ENCODE measurements at places on chromosomes 11 and 22.

DNA sequence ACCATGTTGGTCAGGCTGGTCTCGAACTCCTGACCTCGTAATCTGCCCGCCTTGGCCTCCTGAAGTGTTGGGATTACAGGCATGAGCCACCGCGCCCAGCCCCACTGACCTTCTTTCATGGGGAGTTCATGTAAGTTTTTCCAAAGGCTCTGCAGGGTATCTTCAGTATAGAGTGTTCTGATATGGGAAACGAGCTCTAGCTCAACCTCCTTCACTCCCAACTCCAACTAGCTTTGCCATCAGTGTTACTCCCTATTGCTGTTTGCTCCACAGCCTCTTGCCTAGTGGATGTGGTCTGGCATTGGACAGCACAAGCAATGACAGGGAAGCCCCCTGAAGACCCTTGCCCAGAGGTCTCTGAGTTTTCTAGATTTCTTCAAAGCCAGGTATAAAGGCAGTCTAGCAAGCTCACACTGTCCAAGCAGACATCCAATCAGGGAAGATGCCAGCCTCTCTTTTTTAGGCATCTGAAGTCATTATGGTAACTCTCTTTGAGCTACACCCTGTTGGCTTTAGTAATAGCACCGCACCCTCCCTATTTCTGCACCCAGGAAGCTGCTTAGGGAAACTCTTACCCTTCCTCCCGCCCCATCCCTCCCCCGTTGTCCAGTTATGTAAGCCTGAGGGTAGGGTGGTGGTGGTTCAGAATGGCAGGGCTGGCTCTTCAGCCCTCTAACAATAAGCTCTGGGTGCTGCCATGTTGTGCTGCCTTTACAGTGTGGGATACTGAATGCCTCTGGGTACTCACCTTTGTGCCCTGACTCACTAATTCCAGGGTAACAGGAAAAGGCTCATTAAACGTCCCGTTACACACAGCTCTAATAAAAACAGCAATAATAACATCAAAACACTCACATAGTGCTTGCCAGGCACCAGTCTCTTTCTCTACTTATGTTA lies 41.4 kb upstream of the CLDN5 start:
- no peak for DNase-seq

DNA sequence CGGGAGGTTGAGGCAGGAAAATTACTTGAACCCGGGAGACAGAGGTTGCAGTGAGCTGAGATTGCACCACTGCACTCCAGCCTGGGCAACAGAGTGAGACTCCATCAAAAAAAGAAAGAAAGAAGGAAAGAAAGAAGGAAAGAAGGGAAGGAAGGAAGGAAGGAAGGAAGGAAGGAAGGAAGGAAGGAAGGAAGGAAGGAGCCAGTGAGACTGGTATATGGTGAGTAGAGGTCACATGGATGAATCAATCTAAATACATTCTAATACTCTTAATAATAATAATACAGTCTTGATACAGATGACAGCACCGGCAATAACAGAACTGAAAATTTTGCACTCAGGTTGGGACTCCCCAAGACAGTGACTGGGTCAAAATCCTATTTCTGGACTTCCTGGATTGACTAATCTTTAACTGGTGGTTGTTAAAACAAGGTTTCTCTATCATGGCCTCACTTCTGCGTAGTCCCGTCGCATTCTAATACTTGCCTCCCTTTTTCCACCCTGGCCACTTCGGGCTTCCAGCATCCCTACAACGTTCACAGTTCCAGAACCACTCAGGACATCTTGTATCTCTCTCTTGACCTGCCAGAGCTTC lies 53.5 kb upstream of the EIF3M start:
- DNase-seq: no peak

GRCh38 chr11:3609416-3610265 lies 32.2 kb downstream of the ART5 start:
- DNase-seq: peak; percentile 48

- no peak for DNase-seq
Observed at GRCh38 chr11:33211153-33211552, 46.0 kb upstream of the HIPK3 start.

GRCh38 chr22:44026630-44027511 lies 2.8 kb downstream of the PARVB start:
- peak; percentile 85 for DNase-seq

GRCh38 chr22:40638261-40638660 lies 1.7 kb upstream of the MRTFA start:
- no peak for DNase-seq

- DNase-seq: no peak
Observed at GRCh38 chr11:19160847-19161246, 40.9 kb downstream of the CSRP3 start.

- DNase-seq: no peak
Observed at GRCh38 chr11:95863486-95864140, 60.3 kb downstream of the MTMR2 start.

DNA sequence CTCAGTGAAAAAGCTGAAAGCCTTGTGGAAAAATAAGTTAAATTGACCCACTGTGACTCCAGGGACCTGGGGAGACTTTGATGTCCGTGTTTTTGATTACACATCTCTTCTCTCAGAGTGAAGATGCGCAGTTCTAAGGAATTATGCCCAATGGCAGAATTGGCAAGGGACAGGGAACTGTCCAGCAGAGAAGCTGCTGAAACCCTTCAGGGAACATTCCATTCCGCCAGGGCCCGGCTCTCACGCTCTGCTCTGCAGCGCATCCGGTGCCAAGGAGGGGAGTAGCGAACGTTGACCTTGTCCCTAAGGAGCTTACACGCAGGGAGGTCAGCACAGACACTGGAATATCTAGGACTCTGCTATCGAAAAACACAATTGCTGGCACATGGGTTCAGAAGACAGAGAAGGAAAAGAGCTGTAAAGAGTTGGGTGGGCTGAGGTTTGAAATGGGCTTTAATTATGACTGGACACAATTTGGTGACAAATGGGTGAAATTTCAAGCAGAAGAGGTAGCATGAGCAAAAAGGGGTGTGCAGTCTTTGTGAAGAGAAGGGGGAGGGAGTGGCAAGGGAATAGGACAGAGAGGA lies 64.5 kb upstream of the B3GAT1 start:
- DNase-seq: no peak

GRCh38 chr11:118042796-118043195 lies 34.1 kb upstream of the TMPRSS4 start:
- no peak for DNase-seq

DNA sequence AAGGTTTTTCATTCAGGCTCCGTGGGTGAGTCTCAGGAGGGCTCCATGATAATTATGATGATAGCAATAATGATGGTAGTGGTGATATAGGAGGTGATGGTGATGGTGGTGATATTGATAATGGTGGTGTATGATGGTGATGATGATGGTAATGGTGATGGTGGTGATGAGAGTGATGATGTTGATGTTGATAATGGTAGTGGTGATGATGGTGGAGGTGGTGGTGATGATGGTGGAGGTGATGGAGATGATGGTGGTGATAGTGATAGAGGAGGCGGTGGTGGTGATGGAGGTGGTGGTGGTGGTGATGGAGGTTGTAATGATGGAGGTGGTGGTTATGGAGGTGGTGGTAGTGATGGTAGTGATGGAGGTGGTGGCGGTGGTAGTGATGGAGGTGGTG lies 79.4 kb downstream of the MPPED1 start:
- DNase-seq: no peak

DNA sequence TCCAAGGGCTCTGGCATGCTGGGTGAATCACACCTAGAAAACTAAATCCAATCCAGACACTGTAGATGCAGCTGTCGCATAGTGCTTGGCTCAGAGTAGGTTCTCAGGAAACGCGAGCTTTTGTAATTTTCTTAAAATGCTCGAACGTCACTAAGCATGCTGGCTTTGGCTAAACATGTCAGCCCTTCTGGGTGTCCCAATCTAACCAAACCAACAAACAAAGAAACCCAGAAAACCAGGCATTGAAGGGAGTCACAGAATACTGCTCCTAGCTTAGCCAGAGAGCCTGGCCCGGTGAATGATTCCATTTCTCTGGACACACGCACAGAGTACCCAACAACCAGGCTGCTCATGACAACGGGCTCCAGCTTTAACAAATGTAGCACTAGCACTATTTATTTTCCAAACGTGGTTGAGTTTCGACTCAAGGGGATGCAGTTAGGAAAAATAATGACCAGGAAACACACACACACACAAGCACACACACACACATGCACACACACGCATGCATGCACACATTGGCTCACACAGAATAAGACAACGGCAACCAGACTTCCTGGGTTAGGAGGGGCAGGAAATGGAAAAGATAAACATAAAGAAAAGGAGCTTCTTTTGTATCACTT lies 492.6 kb downstream of the MIAT start:
- DNase-seq: no peak

DNA sequence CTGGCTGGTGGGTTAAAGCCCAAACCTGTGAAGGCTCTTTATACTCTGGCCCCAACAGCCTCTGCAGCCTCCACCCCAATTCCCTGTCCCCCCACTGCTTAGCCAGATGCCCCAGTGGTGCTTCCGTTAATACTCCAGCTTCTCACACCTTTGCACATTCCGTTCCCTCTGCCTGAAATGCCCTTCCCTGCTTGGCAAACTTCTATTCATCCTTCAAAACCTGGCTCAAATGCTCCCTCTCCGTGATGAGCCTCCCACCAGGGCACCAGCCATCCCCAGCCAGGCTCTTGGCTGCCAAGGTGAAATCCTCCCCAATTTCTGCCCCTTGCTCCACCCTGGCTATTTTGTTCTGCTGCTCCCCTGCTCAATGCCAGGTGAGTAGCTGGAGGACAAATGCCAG lies 12.5 kb upstream of the FADS3 start:
- DNase-seq: no peak
